Hippocampal formation (tissue), 2 donors: ENCODE measurements at places on chromosomes 3 and 15.

GRCh38 chr3:123749711-123750110 is 134.4 kb downstream of the MYLK start:
- no peak for DNase-seq

GRCh38 chr3:186705882-186706780 is 11.0 kb upstream of the KNG1 start:
- DNase-seq = no peak

DNA sequence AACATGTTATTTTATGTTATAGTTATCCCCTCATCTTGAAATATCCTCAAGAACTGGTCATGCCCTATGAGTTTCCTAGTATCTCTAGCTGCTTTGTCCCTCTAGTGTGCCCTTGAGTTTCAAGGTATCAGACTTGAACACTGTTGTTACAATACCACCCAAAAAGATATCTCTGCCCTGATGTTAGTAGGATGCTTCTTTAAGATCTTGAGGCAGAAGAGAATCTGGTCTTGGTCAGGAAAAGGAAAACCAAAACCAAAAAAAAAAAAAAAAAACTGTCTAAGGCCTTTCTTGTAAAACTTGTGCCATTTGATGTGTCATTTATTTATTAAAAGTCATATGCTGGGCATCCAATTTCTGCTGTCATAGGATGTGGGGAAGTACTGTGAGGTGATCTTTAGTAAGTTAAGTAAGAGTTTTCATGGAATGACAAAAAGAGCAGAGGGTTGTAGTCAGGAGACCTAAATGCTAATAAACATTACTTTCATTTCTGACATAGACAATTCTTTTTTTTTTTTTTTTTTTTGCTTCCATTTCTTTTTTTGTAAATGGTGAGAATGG is 229.7 kb downstream of the NECTIN3 start:
- no peak for DNase-seq

DNA sequence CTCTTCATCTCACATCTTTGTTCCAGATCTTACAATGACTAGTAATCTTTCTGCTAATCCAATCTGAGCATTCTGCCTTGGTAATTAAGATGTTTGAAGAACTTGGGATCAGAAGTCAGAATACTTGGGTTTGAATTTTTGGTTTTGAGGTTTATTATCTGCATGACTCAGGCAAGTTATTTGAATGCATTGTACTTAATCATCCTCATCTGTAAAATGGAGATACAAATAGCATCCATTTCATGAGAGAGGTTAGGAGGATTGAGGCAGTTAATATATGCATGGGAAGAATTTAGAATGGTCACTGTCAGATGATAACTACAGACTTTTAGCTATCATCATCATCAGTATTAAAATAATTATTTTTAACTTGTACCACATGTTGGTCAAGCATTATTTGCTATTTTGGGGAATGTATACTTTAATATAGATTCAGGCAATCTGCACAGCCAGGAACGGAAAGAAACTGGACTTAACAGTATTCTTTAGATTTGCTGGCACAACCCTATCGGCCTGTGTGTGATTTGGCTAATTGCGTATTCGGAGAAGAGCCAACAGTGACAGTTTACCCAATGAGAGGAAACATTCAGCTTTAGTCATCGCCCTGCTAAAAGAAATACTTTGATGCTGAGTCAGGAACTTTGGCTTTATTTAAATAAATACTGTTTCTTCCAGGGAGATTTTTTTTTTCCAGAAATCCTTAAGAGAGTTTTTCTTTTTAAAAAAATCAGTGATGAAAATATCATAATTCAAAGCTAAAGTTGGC is 600.0 kb downstream of the ROBO1 start:
- DNase-seq = no peak
